ENCODE measurements at places on chromosomes 2 and 18. TPM values are rescaled to one million over a fixed set of nuclear protein-coding genes. Genes with fewer than 3 reads are reported as not detected.

The KLHL41 gene
- 1.1 TPM for total RNA-seq

The YES1 gene
- 128 TPM for total RNA-seq

The AQP12A gene
- not detected for total RNA-seq

The DLX1 gene
- total RNA-seq, result not detected

The VIL1 gene
- 177 TPM for total RNA-seq

Data from transverse colon (tissue), 4 donors.